Activated CD4-positive, alpha-beta T cell treated with anti-CD3 and anti-CD28 coated beads for 36 hours (primary cell): ENCODE measurements at places on chromosomes 5 and 9.

- DNase-seq = no peak
Observed at GRCh38 chr9:138038244-138038671, 160.7 kb downstream of the CACNA1B start.

- no peak for DNase-seq
Observed at GRCh38 chr5:56211298-56211865, 21.7 kb downstream of the ANKRD55 start.

DNA sequence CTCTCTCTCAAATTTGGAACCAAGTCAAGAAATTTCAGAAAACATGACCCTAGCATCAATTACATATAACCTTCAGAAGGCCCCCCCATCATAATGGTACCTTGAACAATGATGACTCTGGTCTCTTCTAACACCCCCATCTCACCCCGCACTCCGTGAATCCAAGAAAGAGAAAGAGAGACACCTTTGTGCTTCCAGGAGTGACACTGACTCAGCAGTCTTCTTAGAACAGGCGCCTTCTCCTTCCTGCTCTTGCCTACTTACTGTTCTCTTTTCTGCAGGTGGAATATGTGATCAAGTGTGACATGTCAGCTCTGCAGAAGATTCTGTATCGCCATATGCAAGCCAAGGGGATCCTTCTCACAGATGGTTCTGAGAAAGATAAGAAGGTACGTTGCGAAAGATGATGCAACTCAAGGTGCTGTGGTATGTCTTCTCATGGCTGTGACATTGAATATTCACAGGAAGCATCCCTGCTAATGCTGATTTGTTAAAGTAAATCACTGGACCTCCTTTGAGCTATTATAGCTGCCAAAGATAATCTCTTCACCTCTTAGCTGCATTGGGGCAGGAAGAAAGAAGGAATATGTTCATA lies 81.3 kb downstream of the SMARCA2 start:
- DNase-seq = no peak

GRCh38 chr5:55441107-55441771 lies 93.5 kb downstream of the PLPP1 start:
- DNase-seq = no peak

GRCh38 chr9:136855461-136856078 lies 3.4 kb downstream of the MAMDC4 start:
- DNase-seq = no peak
